ENCODE measurements at places on chromosomes 12 and 14.
A peak's percentile ranks its signal among the peaks of the same experiment; 100 is the strongest.

- DNase-seq: peak; percentile 95
Measured at GRCh38 chr14:76904740-76905569, 78.7 kb downstream of the LRRC74A start.

- no peak for DNase-seq
Measured at GRCh38 chr12:131075194-131075593, 121.5 kb downstream of the ADGRD1 start.

DNA sequence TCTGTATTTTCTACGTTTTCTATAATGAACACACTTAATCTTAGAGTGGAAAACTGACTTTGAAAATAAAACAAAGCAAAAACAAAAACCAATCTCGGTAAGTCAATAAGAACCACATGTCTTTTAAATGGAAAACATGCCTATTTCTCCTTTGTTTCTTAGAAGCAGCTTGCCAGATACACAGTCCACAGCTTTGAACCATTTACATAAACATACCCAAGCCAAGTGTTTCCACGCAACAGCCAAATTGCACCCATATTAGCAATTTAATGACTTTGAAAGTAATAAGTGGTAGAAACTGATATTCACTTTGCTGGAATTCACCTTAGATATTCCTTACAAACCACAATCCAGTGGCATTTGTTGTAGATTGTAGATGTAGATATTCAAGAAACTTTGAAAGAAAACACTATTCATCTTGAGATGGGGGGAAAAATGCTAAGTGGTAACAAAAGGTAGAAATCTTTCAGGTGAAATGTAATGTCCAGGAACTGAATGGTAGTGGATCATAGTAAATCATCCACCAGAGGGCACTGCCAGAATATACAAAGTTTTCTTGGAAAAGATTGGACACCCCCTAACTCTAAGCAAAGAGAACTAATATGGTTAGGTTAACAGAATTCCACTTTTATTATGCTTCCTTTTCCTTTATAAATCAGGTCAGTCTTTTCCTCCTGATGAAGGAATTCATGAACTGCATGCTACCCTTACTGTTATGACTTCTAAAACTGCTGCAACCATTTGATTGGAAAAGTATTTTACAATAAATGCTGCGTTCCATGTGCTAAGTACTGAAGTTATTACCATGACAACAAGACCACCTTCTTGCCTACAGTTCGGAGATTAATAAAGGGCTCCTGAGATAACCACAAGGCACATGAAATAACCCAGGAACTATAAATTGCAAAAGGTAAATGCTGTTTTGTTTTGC, 69.8 kb downstream of the RERG start:
- DNase-seq: peak; percentile 69

GRCh38 chr12:64780531-64781279, 21.5 kb upstream of the GNS start:
- DNase-seq: peak; percentile 43

DNA sequence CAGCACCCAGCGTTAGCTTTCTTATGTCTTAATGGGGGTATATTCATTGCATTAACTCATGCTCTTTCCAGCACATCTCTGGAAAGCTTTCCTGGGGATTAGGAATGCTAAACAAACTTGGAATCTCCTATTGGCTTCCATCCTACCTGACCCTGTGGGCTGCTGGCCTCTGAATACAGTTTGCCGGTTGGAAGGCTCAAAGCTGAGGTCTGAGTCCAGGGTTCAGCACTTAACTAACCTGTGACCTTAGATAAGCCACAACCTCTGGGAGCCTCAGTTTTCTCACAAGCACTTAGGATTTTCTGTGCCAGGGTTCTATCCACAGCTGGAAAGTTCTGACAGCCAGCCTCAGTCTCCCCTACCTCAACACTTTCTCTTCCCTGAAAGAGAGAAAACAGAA, 12.9 kb upstream of the RND1 start:
- DNase-seq: no peak

GRCh38 chr12:67002720-67003119, 266.4 kb upstream of the CAND1 start:
- peak; percentile 33 for DNase-seq

DNA sequence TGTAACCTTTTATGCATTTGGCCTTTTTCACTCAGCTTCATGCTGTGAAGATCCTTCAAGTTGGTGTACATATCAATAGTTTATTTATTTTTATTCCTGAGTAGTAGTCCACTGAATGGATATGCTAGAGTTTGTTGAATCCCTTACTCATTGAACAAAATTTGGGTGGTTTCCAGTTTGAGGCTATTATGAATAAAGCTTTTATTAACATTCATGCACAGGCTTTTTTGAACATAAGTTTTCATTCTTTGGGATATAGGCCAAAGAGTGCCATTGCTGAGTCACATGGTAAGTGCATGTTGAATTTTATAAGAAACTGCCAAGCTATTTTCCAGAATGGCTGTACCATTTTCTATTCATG, 59.5 kb upstream of the CAPRIN2 start:
- DNase-seq: no peak

GRCh38 chr12:11819643-11820042, 170.2 kb downstream of the ETV6 start:
- DNase-seq: no peak

DNA sequence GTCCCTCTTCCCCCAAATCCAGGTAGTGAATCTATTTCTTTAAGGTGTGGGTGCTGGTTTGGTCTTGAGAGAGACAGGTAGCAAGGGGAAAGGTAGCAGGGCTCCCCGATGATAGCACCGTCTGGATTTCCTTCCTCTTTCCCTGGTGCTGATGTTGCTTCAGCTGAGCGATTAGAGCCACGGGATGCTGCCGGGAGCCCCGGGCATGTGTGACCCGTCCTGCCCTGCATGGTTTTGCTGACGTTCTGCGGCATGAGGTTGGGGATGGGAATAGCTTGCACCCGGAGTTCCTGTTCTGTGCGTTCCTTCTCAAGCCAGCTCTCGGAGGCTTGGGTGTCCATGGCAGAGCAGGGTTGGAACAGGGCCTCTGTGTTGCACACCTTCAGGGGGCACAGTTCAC, 107.3 kb downstream of the TSPAN9 start:
- no peak for DNase-seq

DNA sequence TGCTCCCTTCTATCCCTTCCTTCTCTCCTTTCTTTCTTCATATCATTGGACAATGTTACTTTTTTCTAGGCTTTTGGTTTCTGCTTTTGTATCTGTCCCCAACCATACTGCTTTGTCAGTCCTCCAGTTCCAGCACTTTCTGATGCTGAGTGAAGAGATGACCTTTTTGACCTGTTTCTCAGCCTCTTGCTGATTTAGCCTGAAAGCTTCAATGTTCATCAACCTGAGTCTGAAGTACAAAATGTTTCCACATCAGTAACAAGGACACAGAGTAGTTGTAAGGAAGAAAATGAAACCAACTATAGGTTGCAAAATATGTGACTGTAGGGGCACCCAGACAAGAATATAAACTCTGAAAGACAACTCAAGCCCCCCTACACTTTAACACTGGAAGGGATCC, 25.2 kb upstream of the AKAP6 start:
- no peak for DNase-seq

- no peak for DNase-seq
Measured at GRCh38 chr12:111256629-111257434, 112.1 kb downstream of the PHETA1 start.

- DNase-seq: no peak
Measured at GRCh38 chr12:93974252-93974651, 174.1 kb upstream of the PLXNC1 start.

GRCh38 chr12:77861317-77861716, 30.6 kb downstream of the NAV3 start:
- DNase-seq: no peak

- DNase-seq: no peak
Measured at GRCh38 chr14:63026491-63026890, 18.8 kb downstream of the KCNH5 start.

DNA sequence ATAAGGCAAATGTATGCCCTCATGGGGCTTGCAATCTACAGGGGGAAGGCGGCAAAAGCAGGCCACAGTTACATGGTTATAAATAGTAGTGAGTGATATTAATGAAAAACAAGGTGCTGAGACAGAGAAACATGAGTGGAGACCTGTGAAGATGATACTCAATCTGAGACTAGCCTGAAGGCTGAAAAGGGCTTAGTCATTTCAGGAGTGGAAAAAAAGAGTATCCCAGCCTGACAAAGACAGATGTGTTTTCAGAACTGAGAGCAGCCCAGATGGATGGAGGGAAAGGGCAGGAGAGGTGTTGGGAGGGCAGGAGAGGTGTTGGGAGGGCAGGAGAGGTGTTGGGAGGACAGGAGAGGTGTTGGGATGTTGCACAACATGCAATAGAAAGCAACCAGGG, 181.9 kb downstream of the C12orf42 start:
- no peak for DNase-seq

DNA sequence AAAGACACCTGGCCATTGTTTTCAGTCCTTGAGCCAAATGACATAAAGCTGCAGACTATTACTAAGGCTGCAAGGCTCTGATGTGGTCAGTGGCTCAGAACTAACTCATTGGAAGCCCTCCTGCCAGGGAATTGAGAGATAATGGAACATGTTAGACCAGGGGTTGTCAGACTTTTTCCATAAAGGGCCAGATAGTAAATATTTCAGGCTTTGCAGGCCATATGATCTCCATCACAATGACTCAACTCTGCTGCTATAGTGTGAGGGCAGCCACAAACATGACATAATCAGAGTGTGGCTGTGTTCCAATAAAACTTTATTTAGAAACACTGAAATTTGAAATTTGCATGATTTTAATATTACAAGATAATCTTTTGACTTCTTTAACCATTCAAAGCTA, 140.3 kb downstream of the TMEM30B start:
- no peak for DNase-seq

- no peak for DNase-seq
Measured at GRCh38 chr12:109982210-109982609, 14.0 kb downstream of the GIT2 start.

DNA sequence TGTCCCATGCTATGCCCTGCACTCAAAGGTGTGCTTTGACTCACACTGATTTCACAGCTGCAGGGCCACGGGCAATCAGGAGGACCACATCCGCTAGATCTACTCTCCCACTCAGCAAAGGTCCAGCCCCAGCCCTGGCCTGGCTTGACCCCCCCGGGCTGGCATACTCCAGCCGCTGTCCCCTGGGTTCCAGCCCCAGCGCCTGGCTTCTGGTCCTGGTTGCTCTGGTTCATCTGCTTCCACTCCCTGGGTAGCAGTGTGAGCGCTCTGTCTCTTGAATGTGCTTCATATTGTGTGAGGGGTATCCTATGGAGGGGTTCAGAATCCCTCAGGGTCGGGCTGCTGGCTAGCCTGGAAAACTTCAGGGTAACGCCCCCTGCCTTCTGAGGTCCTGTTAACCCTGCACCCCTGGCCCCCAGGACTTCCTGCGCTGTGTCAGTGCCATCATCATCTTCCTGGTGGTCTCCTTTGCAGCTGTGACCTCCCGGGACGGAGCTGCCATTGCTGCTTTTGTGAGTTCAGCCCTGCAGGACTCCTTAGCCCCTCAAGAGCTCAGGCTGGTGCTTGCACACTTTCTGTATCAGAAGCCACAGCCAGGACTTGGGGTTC, 1.9 kb downstream of the CMTM5 start:
- no peak for DNase-seq

- peak; percentile 91 for DNase-seq
Measured at GRCh38 chr12:98754095-98754494, 109.0 kb downstream of the APAF1 start.

GRCh38 chr12:123808167-123808566, 46.1 kb downstream of the DNAH10 start:
- peak; percentile 29 for DNase-seq

- no peak for DNase-seq
Measured at GRCh38 chr12:108910336-108910735, 30.4 kb downstream of the DAO start.

DNA sequence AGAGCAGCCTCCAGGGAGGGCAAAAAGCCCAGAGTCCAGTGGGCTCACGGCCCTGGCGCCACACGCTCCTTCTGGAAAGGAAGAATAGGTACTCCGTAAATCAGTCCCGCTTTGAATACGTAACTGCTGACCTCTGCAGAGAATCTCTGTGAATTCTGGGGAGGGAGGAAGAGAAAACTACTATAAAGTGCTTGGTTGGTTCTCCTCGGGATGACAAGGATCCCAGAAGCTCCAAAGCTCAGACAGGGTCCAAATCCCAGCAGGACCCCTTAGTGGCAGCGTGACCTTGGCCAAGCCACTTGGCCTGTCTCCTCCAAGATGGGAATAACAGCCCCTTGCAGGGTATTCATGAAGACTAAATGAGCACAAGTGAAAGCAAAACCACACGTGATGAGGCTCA, 31.7 kb downstream of the ANO2 start:
- DNase-seq: no peak

DNA sequence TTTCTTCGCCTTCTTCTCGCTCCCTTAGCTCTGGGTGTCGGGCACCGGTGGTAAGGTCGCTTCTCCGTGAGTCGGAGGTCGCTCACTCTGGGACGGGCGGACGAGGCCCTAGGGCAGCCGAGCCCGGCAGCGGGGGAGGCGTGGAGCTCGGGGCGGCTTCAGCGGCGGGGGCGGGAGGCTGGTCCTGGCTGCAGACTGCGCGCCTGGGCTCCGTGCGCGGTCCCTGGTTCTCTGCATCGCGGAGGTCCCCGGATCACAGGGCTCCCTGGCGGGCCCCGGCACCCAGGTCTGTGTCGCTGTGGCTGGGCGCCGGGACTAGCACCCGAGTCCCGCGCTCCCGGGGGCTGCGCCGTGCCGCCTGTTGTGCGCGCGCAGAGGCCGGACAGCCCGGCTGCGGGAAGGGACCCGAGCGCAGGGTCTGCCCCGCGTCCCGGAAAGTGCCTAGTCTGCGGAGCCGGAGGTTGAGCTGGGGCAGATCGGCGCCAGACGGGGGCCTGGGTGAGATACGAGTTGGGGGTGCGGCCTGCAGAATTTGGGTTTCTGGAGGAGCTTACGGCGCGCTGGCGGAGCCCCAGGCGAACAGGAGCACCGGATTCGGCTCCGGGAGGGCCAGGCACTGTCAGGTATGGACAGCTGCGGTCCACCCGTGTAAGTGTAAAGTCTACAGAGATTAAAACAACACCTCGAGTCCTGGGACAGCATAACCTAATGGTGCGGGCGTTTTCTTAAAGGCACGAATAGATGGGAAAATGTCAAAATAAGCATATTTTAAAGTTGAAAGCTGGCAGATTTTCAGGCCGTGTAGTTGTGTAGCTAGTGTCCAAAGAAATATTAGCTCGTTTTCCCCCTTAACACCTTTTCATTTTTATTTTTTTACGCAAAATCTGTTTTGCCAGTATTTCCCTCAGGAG, 713 bp downstream of the FRMD6 start:
- DNase-seq: peak; percentile 29

DNA sequence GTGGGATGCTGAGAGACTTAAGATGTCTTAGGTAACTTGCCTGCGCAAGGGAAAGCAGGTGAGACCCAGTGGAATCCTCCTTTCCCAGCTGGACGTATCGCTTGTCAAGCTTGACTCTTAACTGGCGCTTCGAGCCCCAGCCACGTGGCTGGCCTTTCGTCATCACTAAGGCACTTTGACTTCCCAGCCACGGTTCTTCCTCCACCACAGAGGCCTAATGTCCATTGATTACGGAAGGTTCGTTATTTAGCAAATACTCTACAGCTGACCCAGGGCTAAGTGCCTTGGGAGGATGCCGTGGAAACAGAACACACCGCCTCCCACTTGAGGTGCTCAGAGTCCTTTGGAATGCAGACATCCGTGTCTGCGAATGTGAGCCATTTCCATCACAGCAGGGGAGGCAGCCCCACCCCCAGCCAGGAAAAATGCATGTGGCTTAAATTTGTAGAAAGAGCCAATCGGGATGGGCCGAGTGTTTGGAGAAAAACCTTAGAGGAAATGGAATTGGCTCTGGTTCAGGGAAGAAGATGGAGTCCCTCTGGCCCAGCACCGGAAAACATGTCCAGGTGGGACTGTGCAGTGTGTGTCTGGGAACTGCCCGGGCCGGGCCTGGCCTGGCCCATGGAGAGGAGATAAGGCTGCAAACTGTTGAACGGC, 115.7 kb downstream of the PLXNC1 start:
- DNase-seq: no peak
